ENCODE measurements at places on chromosomes 11 and 22. TPM values are rescaled to one million over a fixed set of nuclear protein-coding genes. Genes with fewer than 3 reads are reported as not detected.

STX3 gene
- 56.0 TPM for total RNA-seq

OR52E8 gene
- total RNA-seq, result not detected

KRTAP5-10 gene
- not detected for total RNA-seq

ENTHD1 gene
- total RNA-seq, result not detected

ZNF280B gene
- 0.64 TPM for total RNA-seq

SBF1 gene
- total RNA-seq, result 181 TPM

OR52E2 gene
- total RNA-seq, result not detected

HBB gene
- total RNA-seq, result not detected

TMEM191C gene
- 0.85 TPM for total RNA-seq

GGT5 gene
- total RNA-seq, result under 0.01 TPM

SRSF8 gene
- total RNA-seq, result 35.1 TPM

FAM227A gene
- 1.4 TPM for total RNA-seq

NXPE4 gene
- not detected for total RNA-seq

DTX4 gene
- 1.7 TPM for total RNA-seq

CHRDL2 gene
- total RNA-seq, result not detected

ZNF215 gene
- total RNA-seq, result 5.8 TPM

IRAG1 gene
- 0.68 TPM for total RNA-seq

DRD2 gene
- 0.14 TPM for total RNA-seq

CTR9 gene
- total RNA-seq, result 45.1 TPM

UCP3 gene
- total RNA-seq, result 0.93 TPM

CCND1 gene
- total RNA-seq, result 423 TPM

UPK3A gene
- not detected for total RNA-seq

HORMAD2 gene
- not detected for total RNA-seq

PNPLA3 gene
- total RNA-seq, result 3.5 TPM

APOL6 gene
- 8.9 TPM for total RNA-seq

CARNS1 gene
- under 0.01 TPM for total RNA-seq

LRRC4C gene
- total RNA-seq, result not detected

PTS gene
- 66.0 TPM for total RNA-seq

GUCY1A2 gene
- under 0.01 TPM for total RNA-seq

TRIM66 gene
- total RNA-seq, result 9.0 TPM

Measured in nasal cavity respiratory epithelium epithelial cell of viscerocranial mucosa (primary cell).